ENCODE measurements at places on chromosomes 2 and 18.

GRCh38 chr2:9793156-9793917 lies 49.9 kb upstream of the TAF1B start:
- DNase-seq, result no peak

DNA sequence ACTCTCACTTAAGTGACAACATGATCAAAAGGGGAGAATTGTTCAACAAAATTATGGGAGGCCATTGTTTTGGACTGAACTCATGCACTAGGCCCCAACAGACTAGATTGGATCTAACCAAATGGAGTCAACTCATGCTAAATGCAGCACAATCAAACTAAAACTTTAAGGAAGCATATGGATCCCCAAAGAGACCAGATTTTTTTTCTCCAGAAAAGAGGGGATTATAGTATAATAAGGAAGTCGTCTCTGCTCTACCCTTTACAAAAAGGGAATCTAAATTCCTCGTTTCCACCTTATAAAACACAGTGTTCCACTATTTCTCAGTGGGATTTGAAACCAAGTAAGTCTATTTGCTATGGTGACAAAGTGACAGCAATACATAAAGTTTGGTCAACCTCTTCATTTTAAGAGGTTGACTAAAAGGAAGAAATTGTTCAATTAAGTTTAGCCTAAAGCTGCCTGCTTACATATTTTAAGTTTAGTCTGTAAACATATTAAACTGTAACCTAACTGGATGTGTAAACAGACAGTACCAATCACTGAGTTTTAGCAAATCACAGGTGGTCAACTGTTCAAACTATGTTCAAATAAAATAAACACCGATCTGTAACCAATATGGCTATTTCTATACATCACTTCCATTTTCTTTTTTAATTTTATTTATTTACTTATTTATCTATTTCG lies 40.9 kb upstream of the MAT2A start:
- DNase-seq, result no peak

GRCh38 chr2:12722447-12723316 lies 5.9 kb downstream of the TRIB2 start:
- no peak for DNase-seq

DNA sequence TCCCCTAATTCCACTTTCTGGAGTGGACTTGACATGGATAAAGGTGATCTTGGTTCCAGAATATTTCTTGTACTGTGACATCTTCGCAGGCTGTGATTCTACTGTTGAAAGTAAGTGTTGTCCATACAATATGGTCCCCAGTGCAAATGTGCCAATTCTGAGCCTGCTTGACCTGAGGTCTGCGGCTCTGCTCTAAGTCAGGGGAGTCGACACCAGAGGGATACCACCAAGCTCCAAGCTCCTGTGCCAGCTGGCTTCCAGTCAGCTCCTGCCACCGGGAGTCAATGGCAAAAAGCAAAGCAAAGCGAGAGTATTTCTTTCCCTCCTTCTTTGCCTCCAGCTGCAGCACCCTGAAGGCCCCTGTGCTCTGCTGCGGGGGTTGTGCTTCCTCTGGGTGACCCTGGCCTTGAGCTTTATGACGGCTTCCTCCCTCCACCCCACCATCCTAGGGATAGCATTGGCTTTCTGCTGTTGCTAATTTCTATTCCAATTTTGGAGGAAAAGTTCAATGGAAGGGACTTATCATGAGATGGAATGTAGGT lies 50.4 kb downstream of the SLC35F5 start:
- DNase-seq, result no peak

DNA sequence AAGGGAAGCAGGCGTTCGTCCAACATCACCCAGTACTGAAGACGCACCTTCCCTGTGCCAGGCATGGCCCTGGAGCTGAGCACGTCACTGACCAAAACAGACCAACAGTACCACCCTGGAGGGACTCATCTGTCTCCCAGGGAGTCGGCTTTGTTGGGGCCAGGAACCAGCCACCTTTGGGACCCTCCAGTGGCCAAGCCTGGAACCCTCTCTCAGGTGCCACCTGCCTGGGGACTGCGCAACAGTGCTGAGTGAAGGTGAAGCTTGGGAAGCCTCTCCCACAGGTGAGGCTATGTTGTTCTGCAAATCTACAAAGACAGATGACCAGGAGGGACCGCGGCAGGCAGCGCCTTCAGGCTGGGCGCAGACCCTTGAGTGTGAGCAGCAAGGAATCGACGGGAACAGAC lies 91.4 kb upstream of the OTOS start:
- DNase-seq, result no peak

DNA sequence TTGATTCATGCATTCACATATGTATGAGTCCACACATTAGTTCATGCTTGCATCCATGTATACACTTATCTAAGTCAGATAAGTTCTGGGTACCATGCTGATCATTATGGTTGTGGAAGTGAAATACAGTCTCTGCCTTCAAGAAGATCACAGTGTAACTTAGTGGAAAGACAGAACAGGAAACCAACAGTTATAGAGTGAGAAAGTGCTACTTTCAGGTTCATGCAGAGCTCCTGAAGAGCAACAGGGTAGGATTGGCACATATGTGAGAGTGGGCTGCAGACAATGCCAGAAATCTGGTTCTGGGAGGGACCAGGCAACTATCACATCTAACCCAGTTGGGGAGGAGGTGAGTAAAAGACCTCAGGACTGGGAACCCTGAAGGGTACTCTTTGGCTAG lies 35.4 kb upstream of the PGAP1 start:
- DNase-seq, result no peak

DNA sequence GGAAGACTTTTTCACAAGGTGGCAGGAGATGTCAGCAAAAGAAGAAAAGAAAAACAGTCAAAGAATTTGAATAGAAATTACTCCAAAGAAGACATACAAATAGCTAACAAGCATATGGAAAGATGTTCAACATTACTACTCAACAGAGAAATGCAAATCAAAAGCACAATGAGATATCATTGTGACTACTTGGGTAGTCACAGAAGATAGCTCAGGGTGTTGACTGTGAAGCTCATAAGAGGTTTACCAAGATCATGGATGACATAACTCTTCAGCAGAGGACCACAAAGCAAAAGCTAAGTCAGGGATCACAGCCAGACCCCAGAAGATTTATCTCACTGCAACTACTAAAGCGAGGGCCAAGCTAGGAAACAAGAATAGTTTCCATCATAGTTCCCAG lies 53.0 kb upstream of the TANK start:
- no peak for DNase-seq

DNA sequence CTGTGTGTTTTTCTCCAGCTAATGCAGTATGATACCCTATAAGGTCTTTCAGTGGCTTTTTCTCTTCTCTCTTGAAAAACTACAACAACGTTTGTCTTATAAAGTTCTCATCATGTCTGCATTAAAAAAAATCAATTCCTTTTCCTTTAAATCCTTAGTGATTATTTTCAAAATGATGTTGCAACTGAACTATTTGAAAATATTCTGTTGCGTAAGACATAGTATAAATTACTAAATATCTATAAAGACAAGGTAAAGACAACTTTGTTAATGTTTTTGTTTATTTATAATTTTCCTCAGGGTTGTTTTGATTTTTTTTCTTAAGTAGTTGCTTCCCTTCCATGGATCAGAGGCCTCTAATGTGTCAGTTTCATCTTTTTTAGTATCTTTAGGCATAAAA lies 21.2 kb downstream of the PARD3B start:
- no peak for DNase-seq

DNA sequence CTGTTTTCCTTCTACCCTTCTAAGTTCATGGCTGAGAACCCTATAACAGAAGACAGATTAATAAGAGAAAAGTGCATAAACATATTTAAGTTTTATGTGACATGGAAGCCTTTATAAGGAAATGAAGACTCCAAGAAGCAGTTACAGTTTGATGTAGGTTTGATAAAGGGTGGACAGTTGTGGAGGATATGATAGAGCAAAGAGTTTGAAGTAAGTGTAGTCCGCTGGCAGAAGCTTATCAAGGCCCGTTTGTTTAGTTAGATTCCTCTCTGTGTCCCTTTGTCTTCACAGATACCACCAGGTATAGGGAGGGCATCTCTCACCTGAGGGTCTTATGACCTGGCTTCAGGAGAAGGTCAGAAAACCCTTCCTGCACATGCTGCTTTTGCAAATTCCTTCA lies 10.4 kb upstream of the CASP8 start:
- DNase-seq, result no peak

DNA sequence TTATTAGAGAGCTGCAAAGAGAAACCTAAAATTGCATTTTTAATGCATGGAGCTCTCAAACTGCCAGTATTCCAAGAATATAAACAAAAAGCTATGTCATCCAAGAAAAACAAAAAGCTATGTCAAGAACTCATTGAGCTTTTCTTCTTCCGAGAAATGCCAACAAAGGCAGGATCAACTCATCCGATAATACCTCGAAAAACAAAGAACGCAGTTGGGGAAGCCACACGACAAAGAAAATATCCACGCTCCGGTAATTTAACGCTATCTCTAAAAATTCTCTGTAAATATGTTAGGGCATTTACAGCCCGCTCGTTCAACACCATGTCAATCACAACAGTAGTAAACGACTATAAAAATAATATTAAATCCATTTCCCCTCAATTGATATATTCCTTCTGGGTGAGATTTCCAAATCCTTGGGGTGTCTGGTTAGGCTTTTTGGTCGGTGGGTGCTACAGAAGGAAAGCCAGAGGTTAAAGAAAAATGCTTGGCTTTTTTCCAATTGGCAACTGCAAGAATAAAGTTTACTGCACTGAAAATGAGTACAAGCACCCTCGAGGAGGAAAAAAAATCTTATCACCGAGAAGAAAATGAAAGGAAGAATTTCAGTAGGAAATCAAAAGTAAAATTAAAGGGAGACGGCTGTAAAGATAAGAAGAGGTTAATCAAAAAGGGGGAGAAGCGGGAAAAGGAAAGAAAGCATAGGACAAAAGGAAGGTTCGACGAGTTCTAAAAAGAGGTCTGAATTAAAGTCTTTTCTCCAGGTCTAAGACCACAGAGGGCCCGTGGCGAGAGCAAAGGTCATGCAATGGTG lies 856 bp downstream of the TIA1 start:
- DNase-seq, result no peak

GRCh38 chr18:62781893-62782292 lies 66.6 kb downstream of the PHLPP1 start:
- no peak for DNase-seq

DNA sequence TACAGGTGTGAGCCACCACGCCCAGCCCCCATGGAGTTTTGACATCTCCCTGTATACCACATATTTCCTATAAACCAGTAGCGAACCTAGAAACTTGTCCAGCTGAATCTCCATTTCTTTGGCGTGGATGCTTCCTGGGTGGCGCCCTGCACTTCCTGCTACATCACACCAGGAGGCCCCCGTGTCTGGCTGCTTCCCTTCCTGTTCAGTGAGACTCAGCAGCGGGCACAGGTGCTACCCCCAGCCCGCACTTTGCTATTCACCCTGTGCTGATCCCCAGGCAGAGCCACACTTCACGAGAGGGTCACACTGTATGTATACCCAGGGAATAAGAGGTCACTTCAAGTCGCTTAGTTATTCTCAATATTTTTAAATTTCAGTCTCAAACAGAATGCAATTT lies 35.0 kb downstream of the CYP27C1 start:
- peak; percentile 10 for DNase-seq

- no peak for DNase-seq
Observed at GRCh38 chr2:196331851-196332250, 160.5 kb upstream of the STK17B start.

- no peak for DNase-seq
Observed at GRCh38 chr18:59565957-59566356, 131.3 kb downstream of the CCBE1 start.

DNA sequence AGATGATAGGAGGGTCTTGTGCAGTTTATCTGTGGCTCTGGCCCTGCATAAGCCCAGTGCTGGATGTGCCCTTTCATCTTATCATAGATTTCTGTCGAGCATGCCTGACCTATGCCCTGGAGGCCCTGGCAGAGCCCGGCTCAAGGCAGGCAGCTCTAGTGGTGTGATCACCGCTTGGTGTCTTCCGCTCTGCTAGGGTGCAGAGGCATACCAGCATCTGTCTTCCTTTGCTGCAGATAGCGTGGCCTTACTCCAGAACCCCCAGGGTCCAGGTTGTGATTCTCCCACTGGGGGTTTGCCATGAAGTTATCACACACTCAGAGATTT lies 13.7 kb upstream of the TRAF3IP1 start:
- DNase-seq, result no peak

DNA sequence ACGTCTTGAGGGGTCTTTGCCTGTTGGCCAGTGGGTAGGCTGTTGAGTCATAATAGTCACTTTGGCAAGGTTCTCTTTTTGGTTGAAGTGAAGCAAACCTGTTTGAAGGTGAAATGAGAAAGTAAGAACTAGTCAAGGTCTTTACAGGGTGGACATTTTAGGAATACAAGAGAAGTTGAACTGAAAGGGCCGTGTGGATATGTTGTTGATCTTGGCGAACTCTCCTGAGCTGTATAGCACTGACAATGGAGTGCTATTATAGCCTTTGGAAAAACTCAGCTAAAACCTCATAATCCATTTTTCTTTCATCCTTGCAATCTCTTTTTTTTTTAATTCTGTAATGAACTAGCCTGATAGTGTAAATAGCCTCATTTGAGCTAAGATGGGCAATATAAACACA lies 248.1 kb downstream of the MEIS1 start:
- no peak for DNase-seq

- DNase-seq, result no peak
Observed at GRCh38 chr2:128477026-128477820, 158.6 kb upstream of the HS6ST1 start.

- DNase-seq, result no peak
Observed at GRCh38 chr2:154589514-154589913, 109.0 kb upstream of the KCNJ3 start.

DNA sequence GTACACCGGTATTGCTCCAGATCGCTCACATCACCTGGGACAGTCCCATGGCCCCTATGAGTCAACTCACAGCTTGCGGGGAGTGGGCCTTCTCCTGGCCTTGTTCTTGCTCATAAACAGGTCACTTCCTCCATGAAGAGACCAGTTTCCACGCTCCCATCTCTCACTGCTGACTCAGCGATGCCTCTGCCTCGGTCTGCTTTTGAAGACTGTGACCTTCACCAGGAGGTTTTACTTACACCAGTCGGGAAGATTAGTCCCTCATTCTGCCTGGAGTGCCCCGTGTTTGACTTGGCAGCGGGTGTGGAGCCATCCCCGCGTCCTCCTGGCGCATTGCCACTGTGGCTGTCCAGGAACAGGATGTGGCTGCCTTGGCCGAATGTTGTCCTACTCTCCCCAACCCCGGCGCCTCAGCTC lies 159.8 kb downstream of the RHBDD1 start:
- DNase-seq, result peak; percentile 80

All from activated T-cell treated with anti-CD3 and anti-CD28 coated beads, Interleukin-2, amount 50 U/mL, for 72 hours (primary cell).